ENCODE measurements at places on chromosomes 12 and 14.

- no peak for DNase-seq
Observed at GRCh38 chr14:88430976-88431375, 45.5 kb downstream of the SPATA7 start.

DNA sequence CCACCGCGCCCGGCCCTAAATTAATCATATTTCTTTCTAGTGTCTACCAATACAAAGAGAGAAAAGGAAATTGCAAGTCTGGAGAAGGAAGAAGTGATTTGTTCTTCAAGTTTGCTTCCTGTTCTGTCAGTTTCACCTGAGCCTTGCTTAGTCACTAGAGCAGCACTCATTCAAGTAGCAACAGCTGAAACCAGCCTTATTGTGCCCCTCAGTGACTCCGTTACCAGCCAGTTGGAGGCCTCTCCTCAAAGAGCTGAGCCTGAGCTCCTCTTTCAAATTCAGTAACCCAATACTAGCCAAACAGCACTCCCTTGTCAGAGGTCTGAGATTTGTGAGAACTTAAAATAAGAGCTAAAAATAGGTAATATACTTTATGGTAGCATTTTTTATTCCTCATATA is 17.4 kb downstream of the PAWR start:
- no peak for DNase-seq

DNA sequence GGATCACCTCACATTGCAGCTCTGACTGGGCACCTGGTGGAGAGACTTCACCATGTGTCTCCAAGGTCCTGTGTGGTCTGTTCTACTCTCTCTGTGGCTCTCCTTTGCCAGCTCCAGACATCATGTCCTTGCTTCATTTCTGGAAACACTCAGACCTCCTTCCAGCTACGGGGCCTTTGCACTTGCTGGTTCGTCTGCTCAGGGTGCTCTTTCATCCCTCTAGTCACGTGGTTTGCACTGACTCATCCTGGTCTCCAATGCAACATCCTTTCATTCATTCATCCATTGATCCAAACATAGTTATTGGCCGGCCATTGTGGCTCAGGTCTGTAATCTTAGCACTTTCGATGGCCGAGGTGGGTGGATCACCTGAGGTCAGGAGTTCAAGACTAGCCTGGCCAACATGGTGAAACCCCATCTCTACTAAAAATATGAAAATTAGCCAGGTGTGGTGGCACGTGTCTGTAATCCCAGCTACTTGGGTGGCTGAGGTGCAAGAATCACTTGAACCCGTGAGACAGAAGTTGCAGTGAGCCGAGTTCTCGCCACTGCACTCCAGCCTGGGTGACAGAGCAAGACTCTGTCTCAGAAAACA is 23.9 kb upstream of the CCDC63 start:
- no peak for DNase-seq

GRCh38 chr14:95331708-95332408 is 12.2 kb upstream of the CLMN start:
- no peak for DNase-seq

DNA sequence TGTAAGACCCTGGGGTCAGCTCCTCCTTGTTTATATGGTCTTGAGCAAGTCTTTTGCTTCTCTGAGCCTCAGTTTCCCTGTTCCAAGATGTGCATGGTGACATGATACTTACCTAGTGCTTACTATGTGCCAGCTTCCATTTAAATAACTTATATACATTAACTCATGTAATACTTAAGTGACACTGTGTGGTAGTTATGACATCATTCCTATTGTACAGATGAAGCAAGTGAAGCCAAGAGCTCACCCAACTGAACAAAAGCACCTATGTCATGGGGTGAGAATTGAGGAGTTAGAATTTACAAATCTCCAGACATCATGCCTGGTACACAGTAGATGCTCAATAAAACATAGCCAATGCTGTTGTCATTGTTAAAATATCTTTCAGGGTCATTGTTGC is 41.3 kb upstream of the CMKLR1 start:
- DNase-seq: no peak

GRCh38 chr12:59597385-59597781 is 1.6 kb downstream of the SLC16A7 start:
- no peak for DNase-seq

DNA sequence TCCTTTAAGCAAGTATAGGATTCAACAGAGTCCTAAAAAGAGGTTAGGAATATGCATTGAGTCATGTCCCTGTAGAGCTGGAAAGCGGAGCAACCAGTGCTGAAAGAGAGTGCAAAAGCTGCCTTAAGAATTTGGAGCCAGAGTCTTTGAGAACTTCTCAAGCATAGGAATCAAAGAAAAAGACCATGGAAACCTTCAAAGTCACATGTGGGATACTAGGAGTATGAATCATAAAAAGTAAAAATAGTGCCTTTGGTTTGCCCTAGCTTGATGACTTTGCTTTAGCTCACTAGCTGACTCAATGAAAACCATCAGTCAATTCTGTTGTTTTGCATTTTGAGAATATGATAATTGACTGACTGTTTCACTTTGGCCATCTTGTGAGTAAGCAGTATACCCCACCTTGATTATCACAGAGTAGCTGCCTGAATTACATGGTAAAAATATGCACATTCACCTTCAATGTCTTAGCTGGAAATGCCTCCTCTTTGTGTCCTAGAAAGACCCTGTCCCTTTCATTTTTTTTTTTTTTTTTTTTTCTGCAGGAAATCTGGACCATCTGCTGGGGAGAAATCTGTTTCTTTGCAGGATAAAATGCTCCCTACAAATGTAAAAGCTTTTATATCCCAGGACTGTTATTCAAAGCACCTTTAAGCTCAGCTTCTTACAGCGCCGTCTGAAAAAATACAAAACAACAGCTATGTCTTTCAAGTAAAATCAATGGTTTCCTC is 248.6 kb upstream of the KRR1 start:
- no peak for DNase-seq

DNA sequence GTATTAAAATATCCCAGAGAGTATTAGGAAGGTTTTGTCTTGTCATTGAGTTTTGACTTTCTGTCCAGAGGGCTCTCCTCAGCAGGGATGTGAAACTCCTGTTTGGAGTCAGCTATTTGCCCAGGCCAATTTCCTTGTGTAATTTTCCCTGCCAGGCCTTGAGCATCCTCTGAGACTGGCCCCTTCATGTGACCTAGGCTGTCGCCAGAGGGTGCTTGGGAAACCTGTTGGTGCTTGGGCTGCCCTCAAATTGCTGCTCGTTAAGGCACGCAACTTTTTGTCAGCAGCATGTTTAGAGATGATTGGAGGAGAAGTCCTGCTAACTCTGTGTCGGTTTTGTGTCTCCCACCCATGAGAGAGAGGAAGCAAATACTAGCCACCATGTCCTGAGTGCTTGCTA is 39.1 kb downstream of the IQSEC3 start:
- no peak for DNase-seq

DNA sequence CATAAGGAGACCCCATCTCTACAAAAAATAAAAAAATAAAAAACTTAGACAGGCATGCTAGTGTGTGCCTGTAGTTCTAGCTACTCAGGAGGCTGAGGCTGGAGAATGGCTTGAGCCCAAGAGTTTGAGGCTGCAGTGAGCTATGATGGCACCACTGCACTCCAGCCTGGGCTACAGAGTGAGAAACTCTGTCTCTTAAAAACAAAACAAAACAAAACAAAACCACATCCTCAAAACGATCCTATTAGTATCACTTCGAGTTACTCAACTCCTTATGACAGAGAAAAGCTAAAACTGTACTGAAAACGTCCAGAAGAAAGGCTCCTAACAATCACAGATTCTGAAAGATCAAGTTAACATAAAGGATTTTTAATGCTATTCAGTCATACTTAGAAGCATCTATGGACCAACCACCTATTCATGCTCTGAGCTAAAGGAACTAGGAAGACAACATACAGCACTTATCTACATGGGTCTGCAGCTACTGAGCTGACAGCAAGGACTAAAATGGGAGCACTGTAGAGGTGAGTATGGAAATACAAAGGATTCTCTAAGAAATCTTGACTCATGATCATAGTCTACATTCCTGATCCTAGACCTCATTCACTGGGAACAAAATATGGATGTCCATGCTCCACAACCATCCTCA is 75.3 kb upstream of the DUSP6 start:
- no peak for DNase-seq

GRCh38 chr14:71336489-71337192 is 429.4 kb downstream of the PCNX1 start:
- no peak for DNase-seq

DNA sequence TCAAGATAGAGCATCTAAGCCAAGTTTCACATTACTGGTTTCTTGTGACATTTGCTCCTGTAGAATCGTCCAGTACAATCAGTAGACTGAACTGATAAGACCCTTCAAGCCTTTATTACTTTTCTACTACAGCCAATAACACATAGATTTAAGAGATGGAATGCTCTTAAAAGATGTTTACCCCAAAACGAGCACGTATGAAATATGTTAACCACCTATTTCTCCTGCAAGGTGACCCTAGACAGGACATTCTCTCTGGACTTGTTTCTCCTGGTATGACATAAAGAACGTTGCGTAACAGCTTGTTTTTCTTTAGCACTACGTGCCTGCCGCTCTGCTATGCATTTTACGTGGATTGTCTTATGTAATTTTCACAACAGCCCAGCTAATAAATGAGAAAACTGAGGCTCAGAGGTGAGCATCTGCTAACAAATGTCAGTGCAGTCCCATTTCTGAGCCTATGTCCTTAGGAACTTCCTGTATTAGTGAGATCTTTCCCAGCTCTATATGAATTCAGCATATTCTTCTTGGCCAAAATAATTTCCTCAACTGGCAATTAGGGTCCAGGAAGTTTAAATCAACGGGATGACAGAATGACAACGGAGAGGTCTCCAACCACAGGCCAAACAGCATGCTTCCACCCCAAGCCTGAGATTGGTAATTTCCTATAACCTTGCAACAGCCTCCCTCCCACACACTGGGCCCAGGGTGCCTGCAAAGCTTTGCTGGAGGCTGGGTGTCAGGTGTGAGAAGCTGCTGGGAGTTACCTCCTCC is 3.7 kb downstream of the NFKBIA start:
- DNase-seq: no peak

GRCh38 chr12:93025145-93026103 is 96.3 kb upstream of the EEA1 start:
- no peak for DNase-seq

DNA sequence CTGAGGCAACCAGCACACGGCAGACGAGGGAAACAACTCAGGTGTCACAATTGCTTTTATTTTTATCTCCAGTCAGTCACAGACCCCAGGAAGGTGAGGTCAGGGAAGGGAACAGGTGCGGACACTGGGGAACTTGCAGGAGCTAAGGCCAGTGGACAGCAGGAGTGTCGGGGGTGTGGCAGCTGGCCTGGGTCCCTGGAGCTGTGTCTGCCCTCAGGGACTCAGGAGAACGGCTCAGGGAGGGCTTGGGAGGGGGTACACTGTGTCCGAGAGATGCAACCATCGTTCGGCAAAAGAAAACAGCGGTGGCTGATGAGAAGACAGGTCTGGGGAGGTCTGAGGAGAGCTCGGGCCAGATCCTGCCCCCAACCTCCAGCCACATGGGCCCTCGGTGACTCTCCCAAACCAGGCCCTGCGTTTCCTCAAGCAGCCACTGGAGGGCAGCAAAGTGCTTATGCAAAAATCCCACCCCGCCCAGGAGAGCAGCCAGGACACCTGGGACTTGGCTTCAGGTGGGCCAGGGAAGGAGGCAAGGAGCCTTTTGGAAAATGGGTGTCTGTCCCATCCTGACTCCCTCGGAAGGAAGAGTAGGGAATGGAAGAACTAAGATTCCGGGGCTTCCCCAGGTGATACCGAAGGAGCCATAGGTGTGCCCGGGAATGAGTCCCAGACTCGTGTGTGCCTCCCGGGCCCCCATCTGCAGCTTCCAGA is 24.1 kb upstream of the BCDIN3D start:
- no peak for DNase-seq

DNA sequence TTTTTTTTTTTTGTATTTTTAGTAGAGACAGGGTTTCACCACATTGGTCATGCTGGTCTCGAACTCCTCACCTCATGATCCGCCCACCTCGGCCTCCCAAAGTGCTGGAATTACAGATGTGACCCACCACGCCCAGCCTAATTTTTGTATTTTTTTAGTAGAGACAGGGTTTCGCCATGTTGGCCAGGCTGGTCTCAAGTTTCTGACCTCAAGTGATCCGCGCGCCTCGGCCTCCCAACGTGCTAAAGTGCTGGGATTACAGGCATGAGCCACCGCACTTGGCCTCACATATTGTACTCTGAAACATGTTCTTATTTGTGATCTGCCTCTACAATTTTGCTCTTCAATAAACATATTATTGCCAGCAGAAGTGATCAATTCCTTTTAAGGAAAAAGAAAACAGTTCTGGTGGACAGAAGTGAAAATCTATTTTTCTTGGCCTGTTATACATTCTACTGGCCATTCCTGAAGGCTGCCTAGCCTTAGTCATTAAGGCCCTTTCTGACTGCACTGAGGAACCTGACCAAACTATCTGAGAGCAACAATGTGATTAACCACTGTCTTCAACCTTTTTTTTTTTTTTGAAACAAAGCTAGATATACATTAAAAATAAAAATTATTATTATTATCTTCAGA is 36.1 kb downstream of the SNX6 start:
- DNase-seq: no peak

DNA sequence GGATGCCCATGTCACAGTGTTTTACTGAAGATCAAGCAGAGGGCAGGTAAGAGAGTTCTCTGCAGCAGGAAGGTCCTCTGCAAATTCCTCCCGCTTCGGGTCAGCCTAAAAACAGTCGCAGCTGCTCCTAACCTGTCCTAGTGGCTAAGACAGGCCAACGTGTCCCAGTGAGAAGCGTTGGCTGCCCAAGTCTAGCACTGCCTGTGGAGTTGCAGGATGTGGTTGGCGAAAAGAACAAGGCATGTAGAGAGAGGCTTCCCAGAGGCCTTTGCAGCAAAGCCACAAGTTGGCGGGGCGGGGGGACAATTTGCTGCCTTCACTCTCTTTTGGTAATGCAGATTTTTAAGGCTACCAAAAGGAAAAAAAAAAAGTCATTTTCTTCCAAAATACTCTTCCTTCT is 340.1 kb downstream of the BCL11B start:
- no peak for DNase-seq

DNA sequence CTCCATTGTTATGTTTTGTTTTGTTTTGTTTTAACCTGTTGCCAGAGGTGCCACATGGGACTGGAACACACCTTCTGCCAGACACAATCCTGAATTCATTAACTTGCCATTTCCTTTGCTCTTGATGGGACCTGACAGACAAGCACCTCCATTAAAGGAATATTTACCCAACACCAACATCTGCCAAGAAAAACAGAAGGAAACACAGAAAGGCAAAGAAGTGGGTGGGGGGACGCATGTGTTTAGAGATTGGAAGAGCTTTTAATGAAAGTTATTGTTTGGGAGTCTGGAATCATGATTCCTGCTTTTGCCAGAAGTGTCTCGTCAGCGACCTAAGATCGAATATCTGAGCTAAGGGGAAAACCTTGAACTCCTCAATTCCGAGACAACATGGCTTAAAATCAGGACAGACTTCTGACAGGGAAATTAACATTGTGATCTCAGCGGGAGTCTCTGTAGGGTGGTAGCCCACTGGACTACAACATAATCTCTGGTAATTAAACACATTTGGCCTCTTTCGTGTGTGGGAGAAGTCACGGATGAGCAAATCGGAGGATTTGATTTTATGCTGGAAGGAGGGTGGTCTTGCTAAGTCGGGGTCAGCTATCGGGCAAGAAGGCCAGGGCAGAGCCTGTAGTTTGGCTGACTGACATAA is 210.4 kb upstream of the FAR2 start:
- DNase-seq: no peak

Data from cortex of kidney (tissue), 1 donor.